Activated CD4-positive, alpha-beta T cell treated with anti-CD3 and anti-CD28 coated beads, Interleukin-2, amount 50 U/mL, for 24 hours (primary cell): ENCODE measurements at places on chromosomes 7 and 10.

- DNase-seq, result no peak
These were observed 101.0 kb downstream of the SMURF1 start for GRCh38 chr7:99042957-99043356.

GRCh38 chr10:132678436-132679216, 107.3 kb downstream of the NKX6-2 start:
- DNase-seq, result no peak

GRCh38 chr10:95837356-95837776, 70.4 kb upstream of the CC2D2B start:
- no peak for DNase-seq

DNA sequence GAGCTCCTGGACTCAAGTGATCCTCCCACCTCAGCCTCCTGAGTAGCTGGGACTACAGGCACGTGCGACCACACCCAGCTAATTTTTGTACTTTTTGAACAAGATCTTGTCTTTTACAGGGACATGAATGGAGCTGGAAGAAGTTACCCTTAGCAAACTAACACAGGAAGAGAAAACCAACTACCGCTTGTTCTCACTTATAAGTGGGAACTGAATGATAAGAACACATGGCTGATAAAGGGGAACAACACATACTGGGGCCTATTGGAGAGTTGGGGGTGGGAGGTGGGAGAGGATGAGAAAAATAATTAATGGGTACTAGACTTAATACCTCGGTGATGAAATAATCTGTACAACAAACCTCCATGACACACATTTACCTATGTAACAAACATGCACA, 70.9 kb upstream of the INHBA start:
- DNase-seq, result no peak

GRCh38 chr10:100508691-100509150, 10.9 kb downstream of the SEC31B start:
- peak; percentile 50 for DNase-seq

- DNase-seq, result no peak
These were observed 299.9 kb downstream of the AUTS2 start for GRCh38 chr7:69898189-69898588.

DNA sequence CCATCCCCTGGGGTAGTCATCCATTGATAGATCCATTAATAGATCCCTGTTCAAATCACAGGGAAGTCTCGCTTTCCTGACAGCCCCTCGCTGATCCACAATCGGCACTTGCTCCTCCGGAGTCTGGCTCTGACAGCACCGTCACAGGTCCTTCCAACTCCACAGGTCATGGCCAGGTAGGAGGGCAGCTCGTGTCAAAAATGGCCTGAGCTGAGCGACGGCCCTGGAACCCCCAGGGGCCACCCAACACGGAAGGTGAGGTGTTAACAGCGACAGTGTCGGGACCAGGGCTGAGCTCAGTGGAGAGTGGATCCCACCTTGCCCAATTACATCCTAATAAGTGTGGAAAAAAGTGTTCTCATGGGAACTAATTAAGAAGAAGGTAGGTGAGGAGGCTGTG, 219.8 kb downstream of the TCERG1L start:
- DNase-seq, result no peak

GRCh38 chr10:6456067-6456466, 124.0 kb downstream of the PRKCQ start:
- DNase-seq, result no peak

DNA sequence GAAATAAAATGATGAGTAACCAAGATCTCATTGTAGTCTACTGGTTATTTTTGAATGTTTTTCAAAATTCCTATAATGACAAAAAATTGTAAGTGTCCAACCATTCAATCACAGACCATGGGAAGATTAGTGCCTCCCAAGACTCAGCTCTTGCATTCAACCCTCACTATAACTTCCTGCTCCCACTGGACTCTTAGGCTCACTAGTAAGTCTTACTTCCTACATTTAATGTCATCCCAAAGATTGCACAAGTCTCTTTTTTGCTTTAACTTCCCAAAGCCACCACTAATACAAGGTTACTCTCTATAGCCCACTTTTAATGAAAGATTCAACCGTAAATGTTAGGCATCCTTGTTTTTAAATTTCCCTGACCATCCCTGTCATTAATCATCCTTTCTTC, 111.9 kb upstream of the NRBF2 start:
- no peak for DNase-seq

- no peak for DNase-seq
These were observed 82.6 kb upstream of the NPVF start for GRCh38 chr7:25310896-25311295.

DNA sequence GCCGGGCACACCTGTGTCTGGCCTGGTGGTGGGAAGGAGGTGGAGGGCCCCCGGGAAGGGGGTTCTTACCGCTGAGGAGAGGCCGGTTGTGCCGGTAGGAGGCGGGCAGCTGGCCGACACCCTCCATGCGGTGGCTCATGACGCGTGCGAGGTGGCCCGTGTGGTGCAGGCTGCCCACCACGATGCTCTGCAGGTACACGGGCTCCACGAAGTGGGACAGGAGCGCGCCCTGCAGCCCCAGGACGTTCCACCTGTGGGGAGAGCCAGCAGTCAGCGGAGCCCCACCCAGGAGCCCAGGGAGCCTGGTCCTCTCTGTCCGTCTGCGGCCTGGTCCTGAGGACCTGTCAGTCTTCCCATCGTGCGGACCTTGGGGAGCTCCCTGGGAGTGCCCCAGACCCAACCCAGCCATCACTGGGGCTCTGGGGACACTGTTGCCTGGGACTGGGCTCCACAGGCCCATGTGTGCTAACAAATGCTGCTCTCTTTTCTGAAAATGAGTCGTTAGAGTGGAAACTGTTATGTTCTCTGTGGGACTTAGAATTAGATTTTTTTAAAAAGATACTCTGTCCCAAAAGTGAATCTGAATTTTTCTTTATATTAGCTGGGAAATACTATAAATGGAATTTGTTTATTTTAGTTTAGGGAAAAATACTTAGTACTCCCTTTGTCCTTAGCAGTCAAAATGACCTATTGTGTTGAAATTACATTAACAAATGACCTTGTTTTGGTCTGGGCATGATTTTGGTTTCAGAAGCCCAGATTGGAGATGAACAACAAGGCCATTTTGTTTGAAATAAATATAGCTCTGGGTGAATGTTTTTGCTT, 143.9 kb downstream of the WDR37 start:
- no peak for DNase-seq

DNA sequence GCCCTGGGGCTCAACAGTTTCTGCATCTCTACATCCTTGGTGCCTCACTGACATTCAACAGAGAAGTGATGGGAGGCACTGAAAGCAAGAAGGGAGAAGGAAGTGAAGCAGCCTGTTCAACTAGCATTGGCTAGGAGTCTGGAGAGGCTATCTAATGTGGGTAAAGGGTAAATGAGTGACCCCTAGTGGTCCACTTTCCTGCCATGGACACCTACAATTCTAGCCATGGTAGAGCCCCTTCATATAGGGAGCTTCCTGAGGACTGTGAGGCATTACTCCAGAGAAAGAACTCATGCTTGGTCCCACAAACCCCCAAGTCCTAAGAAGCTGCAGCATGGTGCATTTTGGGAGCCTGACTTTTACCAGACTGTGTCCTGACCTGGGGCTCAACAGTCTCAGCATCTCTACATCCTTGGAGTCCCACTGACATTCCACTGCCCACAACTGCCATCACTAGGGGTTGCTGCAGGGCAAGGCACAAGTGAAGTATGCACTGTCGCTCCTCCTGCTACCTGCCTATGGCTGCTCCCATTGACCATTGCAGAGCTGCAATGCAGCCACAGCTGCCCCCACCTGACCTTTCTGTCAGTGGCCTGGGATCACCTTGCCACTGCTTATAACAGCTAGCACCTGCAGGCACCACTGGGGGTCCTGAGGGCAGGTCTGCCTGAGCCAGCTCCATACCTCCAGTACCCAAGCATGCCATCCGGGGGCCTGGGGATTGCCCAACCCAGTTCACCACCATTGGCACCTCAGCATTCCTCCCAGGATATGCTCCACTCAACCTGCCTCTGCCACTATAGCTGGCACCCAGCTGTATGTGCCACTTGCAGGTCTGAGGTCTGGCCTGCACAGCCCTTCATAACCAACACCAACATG, 44.1 kb upstream of the CDK6 start:
- DNase-seq, result no peak

DNA sequence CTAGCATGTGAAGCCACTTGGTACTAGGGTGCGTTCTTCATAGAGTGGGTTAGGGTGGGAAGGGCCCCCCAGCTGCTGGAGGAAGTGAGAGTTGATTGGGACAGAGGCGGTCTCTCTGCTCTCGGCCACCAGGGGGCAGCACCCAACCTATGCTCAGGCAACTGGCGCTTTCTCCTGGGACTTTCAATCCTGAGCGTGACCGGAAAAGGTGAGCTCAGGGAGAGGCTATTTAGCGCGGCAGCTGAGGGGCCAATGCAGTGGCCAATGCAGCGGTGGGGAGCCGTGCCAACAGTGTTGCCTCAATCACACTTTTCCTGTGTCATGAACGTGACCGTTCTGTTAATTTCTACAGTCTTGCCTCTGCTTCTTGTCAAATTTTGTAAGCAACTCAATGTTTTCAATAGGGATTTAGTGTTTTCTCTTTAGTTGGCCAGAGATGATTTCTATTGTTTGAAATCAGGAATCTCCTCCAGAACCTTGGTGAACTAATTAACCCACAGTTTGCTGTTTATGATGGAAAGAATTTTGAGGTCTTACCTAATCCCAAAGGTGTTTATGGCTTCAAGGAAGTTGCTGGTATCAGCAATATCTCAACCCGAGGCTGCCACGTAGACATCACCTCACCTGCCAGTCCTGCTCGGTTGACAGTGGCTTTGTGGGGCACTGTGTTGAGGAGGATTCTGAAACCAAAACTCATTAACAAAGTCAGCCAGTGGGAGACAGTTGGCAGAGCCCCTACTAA, 67.9 kb upstream of the PDZD8 start:
- DNase-seq, result no peak
